ENCODE measurements at places on chromosomes 6 and 20.

DNA sequence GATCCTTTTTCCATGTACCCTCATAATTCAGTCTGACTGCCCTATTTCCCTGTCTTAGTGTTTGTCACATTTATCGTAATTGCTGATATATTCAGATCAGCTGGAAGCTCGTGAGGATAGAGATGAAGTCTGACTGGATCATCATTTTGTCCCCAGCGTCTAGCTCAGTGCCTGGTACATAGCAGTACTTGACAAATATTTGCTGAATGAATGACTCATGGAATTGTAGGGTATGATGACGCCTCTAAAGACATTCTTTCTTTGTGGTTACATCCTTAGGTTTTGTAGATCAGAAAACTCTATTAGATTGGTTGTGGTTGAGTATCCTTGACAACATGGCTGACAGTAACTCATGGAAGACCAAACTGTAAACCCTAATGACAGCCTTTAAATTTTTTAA lies 68.9 kb downstream of the MTHFD1L start:
- DNase-seq = peak; percentile 97

DNA sequence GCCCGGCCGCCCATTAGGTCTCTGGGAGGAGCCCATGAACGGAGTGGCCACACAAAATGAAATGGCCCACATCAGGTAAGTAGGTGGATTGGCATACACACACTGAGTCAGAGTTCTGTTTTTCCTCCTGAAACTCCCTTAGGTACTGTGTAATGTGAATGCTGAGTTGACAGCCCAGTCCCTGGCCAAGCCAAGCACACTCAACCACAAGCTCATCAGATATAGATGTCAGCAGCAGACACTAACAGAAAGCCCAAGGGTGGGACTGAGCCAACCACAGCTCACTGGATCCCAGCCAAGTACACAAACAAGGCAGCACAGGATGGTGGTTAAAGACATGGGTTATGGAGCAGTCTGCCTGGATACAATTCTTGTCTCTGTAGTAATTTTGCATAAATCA lies 403.4 kb downstream of the GJA1 start:
- peak; percentile 84 for DNase-seq

- DNase-seq = peak; percentile 89
These were observed 51.5 kb downstream of the COL19A1 start for GRCh38 chr6:69917834-69918233.

DNA sequence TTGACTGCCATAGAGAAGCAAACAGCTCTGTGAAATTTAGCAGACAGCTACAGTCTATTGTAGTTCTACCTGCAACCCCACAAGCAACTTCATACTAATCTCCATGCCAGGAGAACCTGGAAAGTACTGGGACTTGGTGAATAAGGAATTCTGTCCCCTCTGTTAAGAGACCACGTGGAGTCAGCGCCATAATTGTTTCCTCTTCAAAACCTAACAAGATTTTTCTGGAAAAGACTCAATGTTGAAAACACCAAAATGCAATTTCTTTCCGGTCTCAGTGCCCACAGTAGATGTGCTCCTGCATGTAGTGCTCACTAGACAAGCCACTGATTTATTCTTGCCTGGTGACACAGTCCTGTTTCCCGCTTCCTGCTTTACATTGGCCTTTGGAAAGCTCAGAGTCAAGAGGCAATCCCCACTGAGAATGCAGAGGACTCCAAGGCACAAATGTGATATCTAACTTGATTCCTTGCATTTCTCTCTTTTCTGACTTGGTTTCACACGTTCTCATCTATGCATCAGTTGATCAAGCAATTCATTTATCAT lies 268.3 kb downstream of the HIVEP2 start:
- DNase-seq = no peak

- DNase-seq = no peak
These were observed 269.5 kb upstream of the ARID1B start for GRCh38 chr6:156507656-156508055.

DNA sequence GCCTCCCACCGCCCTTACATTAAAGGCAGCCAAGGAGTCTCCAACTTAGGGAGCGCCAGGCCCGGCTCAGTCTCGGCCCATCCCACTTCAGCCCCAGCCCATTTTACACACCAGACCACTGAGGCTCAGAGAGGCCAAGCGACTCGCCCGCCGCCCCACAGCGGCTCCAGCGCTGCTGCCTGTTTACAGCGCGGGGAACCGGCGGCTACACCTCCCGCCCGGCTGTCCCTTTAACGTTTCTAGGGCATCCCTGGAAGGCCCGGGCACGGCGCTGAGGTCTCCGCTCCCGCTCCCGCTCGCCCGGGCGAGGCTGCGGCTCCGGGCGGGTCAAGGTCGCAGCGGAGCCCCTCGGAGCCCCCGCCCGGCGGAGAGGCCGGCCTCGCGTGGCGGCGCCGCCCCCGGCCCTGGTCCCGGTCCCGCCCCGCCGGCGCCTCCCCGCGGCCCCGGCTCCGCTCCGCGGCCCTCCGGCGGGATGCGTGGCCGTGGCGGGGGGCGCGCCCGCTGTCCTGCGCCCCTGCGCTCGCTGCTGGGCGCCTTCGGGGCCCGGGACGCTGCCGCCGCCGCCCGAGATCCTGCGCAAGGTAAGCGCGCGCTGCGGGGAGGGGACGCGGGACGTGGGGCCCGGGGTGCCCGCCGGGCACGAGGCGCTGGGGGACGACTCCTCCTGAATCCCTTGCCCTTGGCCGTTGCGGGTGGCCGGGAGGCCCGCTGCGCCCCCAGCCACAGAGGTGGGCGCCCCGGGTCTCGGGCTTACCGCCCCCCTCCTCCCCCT lies 27.1 kb upstream of the PHACTR3 start:
- no peak for DNase-seq

- DNase-seq = peak; percentile 79
These were observed 9.0 kb upstream of the TSHZ2 start for GRCh38 chr20:52963131-52963530.

GRCh38 chr6:161498359-161498758 lies 224.5 kb upstream of the AGPAT4 start:
- DNase-seq = peak; percentile 55

GRCh38 chr6:10146715-10147451 lies 268.0 kb downstream of the TFAP2A start:
- peak; percentile 7 for DNase-seq

- DNase-seq = no peak
These were observed 181.4 kb downstream of the GMPR start for GRCh38 chr6:16419636-16420336.

DNA sequence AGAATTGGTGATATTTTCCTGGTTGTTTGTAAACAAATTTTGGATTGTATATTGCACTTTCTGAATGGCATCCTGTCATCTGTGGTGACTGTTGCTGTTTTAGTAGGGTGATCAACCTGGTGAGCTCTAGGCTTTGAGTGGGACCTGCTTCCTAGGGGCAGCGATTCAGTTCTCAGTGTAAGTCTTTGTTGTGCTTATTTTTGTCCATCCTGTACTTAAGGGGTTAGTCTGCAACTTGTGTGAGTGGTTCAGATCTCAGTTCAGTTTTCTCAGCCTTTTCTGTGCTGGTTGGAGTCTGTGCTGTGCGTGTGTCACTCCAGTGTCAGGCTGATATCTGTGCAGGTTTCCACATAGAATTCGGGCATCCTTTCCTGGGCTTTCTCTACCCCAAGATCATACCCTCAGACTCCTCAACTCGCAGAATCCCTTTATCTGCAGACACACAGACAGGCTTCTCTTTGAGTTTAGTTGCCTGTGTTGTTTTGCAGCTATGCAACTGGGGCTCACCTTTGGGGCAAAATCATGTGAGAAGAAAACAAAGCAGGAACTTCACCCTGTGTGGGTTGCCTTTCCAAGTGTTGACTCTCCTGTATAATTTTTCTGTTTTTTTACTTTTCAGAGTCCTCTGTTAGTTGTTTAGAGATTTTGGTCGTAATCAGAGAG lies 177.7 kb downstream of the FARS2 start:
- DNase-seq = no peak

DNA sequence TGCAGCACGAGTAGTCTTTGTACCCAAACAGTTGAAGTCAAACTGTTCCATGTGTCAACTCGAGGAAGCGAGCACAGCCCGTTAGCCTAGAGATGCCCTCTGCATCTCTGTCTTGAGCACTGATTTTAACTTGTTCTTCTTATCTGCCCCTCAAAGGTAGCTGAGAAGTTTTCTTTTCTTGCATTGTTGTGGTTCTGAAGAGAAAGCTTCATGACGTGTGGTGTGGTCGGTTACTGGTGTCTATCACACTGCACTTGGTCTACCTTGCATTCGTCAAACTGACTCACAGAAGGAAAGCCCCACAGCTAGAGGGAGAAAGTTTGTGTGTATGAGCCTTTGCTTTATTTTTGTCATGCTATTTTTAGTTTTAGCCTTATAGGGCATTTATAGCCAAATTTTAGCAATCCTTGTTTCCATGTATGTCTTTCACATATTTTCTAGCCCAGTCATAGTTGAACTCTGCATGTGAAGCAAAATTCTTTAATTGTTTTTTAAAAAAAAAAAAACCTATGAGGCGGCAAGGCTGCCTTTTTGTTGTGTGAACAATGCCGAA lies 115.1 kb downstream of the JAG1 start:
- DNase-seq = peak; percentile 98

GRCh38 chr6:23983735-23984134 lies 142.3 kb upstream of the NRSN1 start:
- no peak for DNase-seq

DNA sequence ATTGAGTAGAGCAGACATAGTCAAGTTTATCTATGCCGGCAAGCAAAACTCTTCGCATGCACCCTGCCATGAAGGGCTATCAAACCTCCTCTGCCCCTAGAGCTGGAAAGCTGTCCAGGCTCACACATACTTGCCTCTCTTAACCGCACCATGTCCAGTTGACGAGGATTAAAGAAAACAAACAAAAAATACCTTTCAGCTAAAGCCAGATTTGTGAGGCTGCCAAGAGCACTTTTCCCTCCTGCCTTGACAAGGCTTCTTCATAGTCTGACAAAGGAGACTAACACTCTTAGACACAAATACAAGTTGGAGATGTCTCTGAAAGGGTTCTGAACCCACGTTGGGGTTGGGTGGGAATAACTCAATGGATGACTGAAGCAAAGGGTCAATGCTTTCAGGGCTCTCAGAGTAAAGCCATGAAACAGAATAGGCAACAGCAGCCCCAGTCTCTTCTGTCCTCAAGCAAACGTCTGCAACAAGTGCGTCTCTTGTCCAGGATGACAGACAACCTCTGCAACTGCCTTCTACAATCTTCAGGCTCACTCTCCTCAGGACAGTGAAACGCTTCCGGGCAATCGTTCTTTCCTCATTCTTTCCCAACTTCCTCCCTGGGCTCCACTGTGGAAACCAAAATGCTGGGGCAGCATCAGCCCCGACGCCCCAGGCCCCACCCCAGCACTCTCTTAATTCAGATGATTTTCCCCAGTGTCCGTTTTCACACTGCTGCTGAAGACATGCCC lies 57.8 kb downstream of the AGPAT4 start:
- no peak for DNase-seq

DNA sequence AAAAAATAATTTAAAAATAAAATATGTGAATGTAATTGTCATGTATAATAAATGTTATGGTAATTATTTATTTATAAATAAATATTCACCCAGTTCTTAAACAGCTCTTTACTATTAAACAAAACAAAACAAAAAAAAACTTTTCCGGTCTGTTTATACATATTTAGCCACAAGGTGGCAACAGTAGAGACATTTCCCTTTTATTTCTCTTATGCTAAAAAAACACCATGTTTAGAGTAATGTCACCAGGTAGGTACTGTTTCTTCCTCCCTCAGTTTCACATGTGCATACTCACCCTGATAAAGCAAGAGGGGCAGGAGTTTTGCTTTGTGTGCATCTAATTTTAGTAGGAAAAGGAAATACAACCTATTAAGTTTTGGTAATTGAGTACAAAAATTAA lies 610.4 kb upstream of the IMPG1 start:
- DNase-seq = peak; percentile 12

- DNase-seq = no peak
These were observed 52.1 kb downstream of the PHACTR3 start for GRCh38 chr20:59656417-59656816.

- DNase-seq = no peak
These were observed 17.9 kb upstream of the MICB start for GRCh38 chr6:31479933-31480535.

DNA sequence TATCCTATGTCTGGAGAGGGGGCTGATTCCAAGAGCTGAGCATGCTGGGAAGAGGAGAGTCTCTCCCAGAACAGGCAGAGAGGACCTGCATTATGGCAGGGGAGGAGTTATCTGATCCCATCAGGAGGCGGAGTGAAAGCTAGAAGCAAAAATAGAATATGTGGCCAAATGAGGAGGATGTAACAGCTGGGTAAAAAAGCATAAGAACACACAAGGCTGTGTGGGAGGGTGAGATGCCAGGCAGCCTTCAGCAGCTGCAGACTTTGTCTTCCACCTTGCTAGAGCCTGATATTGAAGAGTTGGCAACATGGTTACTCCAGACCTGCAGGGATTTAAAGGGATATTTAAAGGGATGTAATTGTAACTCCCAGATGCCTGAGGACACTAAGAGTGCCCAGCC lies 167.1 kb downstream of the PTPRT start:
- no peak for DNase-seq

GRCh38 chr6:144134737-144135136 lies 15.6 kb upstream of the STX11 start:
- peak; percentile 26 for DNase-seq

DNA sequence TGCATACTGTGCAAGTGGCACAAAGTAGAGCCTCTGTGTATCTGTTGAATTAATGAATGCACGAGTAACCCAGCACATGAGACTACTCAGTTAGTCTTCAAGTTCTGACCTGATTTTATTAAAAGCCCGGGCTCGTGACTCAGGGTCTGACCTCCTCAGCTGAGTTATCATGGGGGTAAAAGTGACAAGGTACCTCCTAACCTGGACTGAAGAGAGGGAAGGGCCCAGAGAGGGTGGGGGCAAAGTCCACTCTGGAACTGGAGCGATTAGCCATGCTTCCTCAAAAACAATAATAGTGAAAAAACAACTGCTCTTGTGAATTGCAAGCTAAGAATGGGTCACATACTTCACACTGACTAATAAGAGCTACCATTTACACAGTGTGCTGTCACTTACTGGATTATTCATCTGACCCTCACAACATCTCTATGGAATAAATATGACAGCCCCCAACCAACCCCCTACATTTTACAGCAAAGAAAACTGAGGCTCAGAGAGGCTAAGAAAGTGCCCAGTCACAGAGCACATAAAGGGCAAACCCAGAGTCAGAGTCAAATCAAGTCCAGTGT lies 26.7 kb downstream of the TRERF1 start:
- DNase-seq = no peak

DNA sequence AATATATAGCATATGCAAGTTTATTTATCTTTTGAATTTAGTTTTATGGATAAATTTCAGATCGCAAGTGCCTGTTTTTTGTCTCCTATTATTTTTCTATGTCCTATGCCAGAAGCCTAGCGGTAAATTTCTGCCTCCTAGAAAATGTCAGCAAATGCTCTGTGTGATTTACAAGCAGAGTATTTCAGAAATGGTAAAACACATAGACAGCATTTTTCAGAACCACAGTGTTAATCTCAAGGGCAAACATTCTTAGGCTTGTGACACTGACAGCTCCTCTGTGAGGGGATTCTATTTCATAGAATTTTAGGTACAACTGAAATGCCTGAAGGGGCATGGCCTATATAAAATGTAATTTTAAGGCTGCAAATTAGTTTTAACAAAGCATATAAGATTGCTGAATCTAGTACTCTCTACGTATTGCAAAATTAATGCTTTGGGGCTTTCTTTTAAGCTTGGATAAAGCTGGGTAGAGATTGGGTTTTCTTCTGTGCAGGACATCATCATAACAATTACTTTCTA lies 89.9 kb upstream of the PTCHD4 start:
- DNase-seq = no peak

- DNase-seq = no peak
These were observed 306.1 kb upstream of the RGS17 start for GRCh38 chr6:153437193-153437592.

Measured in fibroblast of skin of right biceps (primary cell).